ENCODE measurements at places on chromosomes 4 and X. TPM values are rescaled to one million over a fixed set of nuclear protein-coding genes. Genes with fewer than 3 reads are reported as not detected.

MTMR8 gene
- 2.1 TPM for polyA plus RNA-seq

DNA sequence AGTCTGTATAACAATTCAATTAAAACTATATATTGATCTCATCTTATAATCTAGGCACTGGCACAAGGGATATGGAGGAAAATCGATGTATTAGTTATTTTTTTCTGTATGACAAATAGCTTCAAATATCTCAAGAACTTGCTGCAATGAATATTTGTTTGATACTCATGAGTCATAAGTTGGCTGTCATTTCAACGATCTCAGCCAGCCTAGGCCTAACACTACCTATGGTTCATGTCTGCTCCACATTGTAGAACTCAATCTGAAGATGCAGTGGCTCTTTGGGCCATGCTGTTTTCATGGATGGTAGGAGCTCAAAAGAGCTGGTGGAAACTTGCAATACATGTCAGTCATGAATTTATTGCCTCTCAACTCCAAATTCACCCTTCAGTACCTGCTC lies 44.7 kb downstream of the MAGEB17 start:
- no peak for DNase-seq

ADH1A gene
- polyA plus RNA-seq: 1.3 TPM

- DNase-seq: no peak
Observed at GRCh38 chrX:9357518-9358114, 107.2 kb upstream of the TBL1X start.

RPS6KA6 gene
- 8.2 TPM for polyA plus RNA-seq

DNA sequence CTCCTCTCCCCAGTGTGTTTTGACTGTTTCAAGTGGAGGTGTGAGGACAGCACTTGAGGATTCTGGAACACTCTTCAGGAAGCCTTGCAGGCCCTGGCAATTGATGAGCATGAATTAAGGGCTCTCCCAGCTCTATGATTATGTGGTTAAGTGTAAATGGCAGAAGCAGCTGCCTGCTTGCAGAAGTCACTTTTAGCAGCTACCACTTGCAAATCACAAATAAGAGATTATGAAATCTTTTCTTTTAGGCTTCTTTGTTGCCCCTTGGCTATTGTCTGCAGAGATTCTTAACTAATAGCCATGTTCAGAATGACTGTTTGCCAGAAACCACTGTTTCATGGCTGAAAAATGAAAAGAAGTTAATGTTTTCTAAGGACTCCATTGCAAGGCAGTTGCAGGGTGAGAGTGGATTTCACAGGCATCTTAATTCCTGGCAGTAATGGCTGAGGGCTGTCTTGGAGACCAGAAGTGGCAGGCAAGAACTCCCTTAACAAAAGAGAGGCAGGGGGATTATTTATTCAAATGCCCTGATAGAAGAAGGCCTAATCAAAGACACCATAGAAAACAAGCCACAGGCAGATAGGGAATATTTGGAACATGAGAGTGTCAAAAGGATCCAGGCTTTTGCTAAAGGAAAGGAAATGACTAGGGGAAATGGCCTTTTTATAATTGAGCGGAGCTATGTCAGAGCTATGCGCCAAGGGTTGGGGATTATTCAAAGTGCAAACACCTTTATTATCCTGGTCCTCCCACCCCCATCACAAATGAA lies 8.3 kb upstream of the HOPX start:
- no peak for DNase-seq

DNA sequence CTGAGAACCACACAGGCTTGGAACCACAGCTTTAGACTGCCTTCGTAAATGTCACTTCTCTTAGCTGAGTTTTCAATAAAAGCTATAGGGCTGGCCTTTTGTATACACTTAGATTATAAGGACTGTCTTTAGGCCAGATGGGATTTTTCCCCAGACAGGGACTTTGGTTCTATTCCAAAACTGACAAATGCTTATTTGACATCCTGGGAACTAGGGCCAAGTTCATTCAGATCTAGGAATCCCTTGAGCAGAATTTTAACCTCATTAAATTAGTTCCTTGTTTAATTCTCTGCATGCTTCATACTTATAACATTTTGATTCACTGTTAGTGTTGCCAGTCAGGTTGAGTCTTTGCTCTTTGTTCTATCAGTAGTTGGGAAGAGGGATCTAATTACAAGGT lies 23.1 kb downstream of the ZRSR2 start:
- DNase-seq: no peak

- no peak for DNase-seq
Observed at GRCh38 chr4:53043055-53043454, 180.9 kb downstream of the RASL11B start.

OR13H1 gene
- not detected for polyA plus RNA-seq

- DNase-seq: no peak
Observed at GRCh38 chr4:70392057-70392776, 5.5 kb upstream of the OPRPN start.

DNA sequence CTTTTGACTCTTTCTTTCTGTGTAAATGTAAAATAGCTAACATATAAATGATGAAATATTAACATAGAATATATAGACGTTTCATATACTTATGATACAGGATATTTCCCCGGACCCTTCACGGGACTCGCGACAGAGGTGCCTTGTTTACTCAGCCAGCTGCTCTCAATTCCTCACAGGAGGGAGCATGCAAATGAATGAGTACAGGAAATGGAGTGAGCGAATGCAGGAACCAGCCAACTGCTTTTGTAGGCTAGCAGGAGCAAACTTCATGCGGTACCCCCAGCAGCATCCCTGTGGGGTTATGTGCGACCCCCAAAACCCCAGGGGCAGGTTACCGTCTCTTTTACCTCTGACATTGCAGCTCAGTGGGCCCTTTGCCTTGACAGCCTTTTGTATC lies 110.3 kb upstream of the PDHA2 start:
- DNase-seq: no peak

DNA sequence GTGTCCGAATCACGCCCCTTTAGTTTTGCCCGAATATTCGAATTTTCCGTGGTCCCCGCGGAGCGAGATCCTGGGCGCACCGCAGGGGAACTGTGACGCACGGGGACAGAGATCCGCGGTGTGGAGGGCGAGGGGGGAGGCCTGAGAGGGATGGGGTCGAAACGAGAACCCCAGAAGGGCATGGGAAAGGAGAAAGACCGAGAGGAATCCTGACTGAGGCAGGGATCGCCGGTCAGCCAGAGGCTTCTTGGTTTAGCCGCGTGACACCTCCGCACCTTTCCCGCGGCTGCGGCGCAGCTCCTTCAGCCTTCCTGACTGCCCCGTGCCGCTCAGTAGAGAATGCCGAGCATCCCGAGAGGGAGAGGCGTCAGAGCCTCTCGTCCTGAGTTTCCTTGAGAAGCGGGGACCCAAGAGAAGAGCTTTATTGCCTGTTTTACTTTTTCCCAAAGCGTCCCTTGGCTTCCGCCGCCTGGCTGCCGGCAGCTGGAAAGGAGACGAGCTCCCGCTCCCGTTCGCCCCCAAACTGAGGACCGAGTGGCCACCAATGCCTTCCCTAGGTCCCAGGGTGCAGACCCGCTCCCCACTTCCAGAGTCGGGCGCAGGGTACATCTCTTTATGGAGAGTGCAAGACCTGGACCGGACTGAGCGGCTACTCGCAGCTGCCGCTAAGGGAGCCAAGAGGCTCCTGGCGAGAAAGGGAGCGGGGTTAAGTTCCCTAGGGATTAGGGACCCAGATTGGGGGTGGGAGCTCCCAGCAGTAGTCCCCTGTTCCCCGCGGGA lies 911 bp upstream of the GPR50 start:
- DNase-seq: no peak

KCNE5 gene
- 0.79 TPM for polyA plus RNA-seq

ENPP6 gene
- 3.2 TPM for polyA plus RNA-seq

DNA sequence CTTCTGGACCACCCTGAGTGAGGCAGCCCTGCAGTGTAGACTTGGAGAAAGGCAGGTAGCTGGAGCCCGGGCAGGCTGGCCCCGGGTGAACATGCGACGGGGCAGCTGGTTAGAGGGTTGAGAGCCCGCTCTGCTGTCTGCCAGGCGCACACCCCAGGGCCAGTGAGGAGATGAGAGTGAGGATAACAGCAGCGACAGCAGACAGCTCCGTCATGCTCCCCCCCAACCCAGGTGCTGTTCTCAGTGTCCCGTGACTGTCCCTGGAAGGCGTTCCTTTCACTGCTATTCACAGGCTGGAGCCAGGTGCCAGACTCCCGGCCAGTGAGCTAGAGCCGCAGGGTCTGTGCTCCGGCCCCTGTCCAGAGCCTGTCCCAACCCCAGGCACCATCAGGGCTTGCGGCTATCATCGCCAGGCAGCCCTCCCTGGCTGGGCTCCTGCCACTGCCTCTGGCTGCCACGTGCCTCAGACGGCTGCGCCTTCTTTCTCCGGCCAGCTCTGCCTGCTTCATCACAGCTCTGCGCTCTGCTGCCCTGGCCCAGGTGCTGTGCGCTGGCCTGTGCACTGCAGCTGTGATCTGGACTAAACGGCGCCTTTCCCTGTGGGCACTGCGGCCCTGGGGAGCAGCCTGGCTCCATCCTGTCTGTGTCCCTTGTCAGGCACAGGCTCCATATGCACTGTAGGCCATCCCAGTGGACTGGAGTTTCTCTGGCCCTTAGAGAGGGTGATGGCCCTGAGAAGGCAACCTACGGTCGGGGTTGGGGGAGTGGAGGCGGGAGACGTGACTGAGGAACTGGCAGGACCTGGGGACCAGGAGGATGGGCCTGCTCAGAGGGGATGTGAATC lies 19.8 kb downstream of the NSG1 start:
- no peak for DNase-seq

- DNase-seq: no peak
Observed at GRCh38 chr4:126495163-126495752, 1137.5 kb upstream of the INTU start.

DNA sequence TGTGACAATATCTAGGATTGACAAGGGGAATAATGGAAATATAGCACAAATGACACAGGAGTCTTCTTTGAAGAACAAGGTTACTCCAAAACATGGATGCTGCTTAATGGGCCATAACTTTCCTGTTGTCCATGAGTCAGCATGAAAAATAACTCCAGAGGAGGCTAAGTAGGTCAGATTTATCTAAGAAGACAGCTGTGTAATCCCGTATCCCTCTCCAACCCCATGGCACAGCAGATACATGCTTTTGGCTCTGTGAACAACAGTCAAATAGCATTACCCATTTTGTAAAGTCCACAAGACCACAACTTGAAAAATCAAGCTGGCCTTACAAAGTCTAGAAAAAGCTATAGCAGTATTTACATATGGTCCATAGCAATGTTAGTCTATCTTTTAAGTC lies 2.1 kb upstream of the TMEM131L start:
- no peak for DNase-seq

GRCh38 chrX:136185401-136186022 lies 38.2 kb downstream of the FHL1 start:
- DNase-seq: no peak

GRCh38 chr4:66906314-66906713 lies 639.0 kb downstream of the CENPC start:
- no peak for DNase-seq

- no peak for DNase-seq
Observed at GRCh38 chr4:18945464-18945863, 923.9 kb upstream of the LCORL start.

FGFBP2 gene
- polyA plus RNA-seq: 0.39 TPM

GRCh38 chr4:5881340-5881739 lies 11.5 kb downstream of the CRMP1 start:
- no peak for DNase-seq
